ENCODE measurements at places on chromosomes 16 and 17. TPM values are rescaled to one million over a fixed set of nuclear protein-coding genes. Genes with fewer than 3 reads are reported as not detected.

Gene RASL10B
- 1.3 TPM for total RNA-seq

- H3K4me1 ChIP-seq: peaks cover 14% of the 10 kb centered on the region
- no peak for DNase-seq
- H3K4me3 ChIP-seq: no peak overlapping the region
- H3K36me3 ChIP-seq: no peaks in the 10 kb centered on the region
Observed at GRCh38 chr17:83152745-83153611, 73.6 kb downstream of the METRNL start.

DNA sequence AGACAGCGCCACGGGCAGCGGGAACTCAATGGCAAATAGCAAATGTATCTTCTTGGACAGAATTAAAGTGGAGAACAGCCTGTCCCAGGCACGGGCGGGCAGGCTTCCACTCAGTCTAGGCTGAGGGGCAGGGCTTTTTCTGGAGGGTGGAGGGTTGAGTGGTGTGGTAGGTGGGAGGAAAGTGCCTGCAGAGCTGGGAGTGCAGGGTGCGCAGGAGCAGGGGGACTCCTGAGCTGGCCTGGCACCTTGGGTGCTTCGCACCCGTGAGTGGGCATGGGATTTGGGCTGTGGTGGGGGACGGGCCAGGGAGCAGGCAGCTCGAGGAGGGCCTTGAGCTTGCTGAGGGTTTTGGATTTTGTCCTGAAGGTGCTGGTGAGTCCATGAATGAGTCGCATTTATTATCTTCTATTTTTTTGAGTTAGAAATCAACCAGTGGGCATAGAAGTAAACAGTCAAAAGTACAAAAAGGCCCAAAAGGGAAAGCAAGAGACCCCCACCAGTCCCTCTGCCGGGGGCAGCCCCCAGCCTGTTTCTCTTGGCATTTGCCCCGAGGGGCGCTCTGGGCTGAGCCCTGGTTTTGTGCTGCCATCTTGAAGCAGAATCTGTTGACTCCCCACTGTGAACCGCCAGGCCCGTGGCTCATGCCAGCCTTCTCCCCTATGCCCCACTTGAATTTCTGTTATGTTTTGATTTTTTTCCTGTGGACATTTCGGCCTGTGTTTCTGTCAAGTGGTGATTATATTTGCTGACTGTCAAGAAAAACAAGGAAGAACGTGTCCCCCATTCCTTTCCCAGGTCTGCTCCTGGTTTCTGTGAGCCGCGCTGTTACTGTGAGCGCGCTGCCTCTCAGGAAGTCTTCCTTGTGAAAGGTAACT lies 8.2 kb downstream of the ADORA2B start:
- H3K4me3 ChIP-seq: no peak overlapping the region
- peaks cover 61% of the 10 kb centered on the region for H3K27me3 ChIP-seq
- no peaks in the 10 kb centered on the region for H3K36me3 ChIP-seq
- peaks cover 22% of the 10 kb centered on the region for H3K4me1 ChIP-seq

DNA sequence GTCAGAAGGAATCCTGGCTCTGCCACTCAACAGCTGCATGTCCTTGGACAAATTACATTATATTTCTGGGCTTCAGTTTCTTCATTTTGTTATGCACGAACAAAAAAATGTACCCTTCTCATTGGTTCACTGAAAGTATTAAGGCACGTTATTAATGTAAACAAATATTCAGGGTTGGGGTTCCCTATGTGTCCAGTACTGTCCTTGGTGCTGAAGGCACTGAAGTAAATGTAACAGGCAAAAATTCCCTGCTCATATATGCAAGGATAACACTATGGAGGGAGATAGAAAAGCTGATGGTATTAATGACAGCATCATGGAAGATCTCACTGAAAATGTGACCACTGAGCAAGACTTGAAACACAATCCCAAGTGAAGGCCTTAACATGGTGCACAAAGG lies 386.6 kb downstream of the XYLT1 start:
- H3K4me3 ChIP-seq: no peak overlapping the region
- no peaks in the 10 kb centered on the region for H3K4me1 ChIP-seq
- DNase-seq: no peak
- H3K27me3 ChIP-seq: no peaks in the 10 kb centered on the region
- H3K36me3 ChIP-seq: no peaks in the 10 kb centered on the region
- H3K27ac ChIP-seq: no peak overlapping the region

- peak; percentile 37 for DNase-seq
- H3K4me1 ChIP-seq: peaks cover 37% of the 10 kb centered on the region
- peak overlapping the region; percentile 96 for H3K27ac ChIP-seq
- H3K4me3 ChIP-seq: peak overlapping the region; percentile 85
- no peaks in the 10 kb centered on the region for H3K27me3 ChIP-seq
Observed at GRCh38 chr16:30335598-30336474, 19.3 kb downstream of the CD2BP2 start.

- H3K4me3 ChIP-seq: no peak overlapping the region
- H3K27ac ChIP-seq: no peak overlapping the region
- H3K36me3 ChIP-seq: peaks cover 4% of the 10 kb centered on the region
- DNase-seq: no peak
- no peaks in the 10 kb centered on the region for H3K4me1 ChIP-seq
Observed at GRCh38 chr16:86464044-86464443, 46.3 kb upstream of the FOXF1 start.

DNA sequence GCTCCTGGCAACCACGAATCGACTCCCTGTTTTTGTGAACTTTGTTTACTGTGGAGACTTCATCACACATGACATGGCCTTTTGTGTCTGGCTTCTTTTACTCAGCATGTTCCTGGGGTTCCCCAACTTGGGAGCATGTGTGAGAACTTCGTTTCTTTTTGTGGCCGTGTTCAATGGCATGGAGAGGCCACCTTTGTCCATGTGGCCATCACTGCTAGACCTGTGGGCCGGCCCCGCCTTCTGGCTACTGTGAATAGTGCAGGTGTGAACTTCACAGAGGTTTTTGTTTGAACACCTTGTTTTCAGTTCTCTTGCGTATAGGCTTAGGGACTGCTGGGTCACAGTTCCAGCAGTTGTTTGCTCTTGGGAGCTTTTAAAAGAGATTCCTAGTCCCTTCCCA lies 5.7 kb upstream of the SLC38A8 start:
- H3K4me3 ChIP-seq: no peak overlapping the region
- H3K27ac ChIP-seq: no peak overlapping the region
- no peak for DNase-seq
- no peaks in the 10 kb centered on the region for H3K4me1 ChIP-seq

Gene C16orf86
- 4.9 TPM for total RNA-seq

- DNase-seq: no peak
- H3K4me1 ChIP-seq: no peaks in the 10 kb centered on the region
- H3K36me3 ChIP-seq: no peaks in the 10 kb centered on the region
- no peak overlapping the region for H3K27ac ChIP-seq
- H3K27me3 ChIP-seq: peaks cover 5% of the 10 kb centered on the region
Observed at GRCh38 chr16:55379371-55379770, 55.4 kb downstream of the IRX6 start.

DNA sequence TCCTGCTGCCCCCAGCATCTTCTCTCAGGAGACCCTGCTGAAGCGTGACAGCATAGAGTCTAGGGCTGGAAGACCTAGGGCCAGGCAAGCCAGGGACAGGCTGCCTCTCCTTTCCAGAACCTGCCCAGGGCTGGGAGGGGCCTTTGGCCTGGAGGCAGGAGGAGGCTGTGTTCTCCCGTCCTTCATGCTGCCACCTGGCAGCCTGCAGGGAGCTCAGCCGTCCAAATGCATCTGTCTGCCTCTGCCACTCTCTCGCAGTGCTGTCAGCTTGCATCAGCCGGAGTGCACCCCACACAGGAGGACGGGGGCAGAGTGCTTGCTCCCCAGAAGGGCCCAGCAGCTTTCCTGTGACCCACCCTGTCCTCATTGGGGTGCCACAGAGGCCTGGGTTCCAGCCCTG lies 31.3 kb downstream of the ARHGAP23 start:
- no peaks in the 10 kb centered on the region for H3K4me1 ChIP-seq
- no peak overlapping the region for H3K4me3 ChIP-seq
- H3K27me3 ChIP-seq: peaks cover 25% of the 10 kb centered on the region
- H3K27ac ChIP-seq: no peak overlapping the region
- no peaks in the 10 kb centered on the region for H3K36me3 ChIP-seq
- no peak for DNase-seq

Gene CDH5
- not detected for total RNA-seq

Gene KCTD19
- 7.9 TPM for total RNA-seq

DNA sequence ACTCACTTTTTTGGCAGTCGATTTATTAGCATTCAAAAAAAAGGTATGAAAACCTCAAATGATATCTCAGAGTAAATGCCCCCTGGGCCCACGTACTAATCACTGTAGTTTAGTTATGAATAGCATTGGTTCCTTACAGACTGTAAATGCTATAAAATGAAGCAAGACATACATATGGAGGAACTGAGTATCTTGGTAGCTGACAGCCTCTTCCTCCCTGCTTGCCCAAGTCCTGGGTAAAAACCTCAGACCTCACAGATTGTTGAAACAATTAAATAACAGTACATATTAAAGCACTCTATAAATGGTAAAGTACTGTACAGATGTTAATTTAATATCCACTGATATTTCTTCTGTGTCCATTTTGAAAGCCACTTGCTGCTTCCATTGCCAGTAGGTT lies 33.2 kb upstream of the ABCC11 start:
- H3K4me1 ChIP-seq: no peaks in the 10 kb centered on the region
- no peak for DNase-seq
- H3K27ac ChIP-seq: no peak overlapping the region
- H3K27me3 ChIP-seq: no peaks in the 10 kb centered on the region

DNA sequence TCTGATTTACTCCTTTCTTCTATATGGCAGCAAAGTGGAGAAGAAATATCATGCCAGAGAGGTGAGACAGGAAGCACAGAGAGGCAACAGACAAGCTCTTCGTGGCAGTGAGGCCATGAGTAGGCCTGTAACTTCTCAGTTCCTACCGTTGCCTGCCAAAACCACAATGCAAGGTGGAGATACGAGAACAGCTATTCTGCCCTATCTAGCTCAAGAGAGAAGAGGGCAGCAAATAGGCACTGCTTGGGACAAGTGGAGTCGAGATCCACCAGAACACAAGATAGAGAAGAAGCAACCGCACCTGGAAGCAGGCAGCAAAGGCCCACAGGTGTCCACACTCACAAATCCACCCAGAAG lies 24.8 kb downstream of the RANBP10 start:
- DNase-seq: no peak
- no peaks in the 10 kb centered on the region for H3K36me3 ChIP-seq
- H3K27me3 ChIP-seq: no peaks in the 10 kb centered on the region
- H3K27ac ChIP-seq: peak overlapping the region; percentile 89

GRCh38 chr17:76003915-76004314 lies 3.3 kb downstream of the CDK3 start:
- H3K27me3 ChIP-seq: no peaks in the 10 kb centered on the region
- H3K36me3 ChIP-seq: no peaks in the 10 kb centered on the region
- no peaks in the 10 kb centered on the region for H3K4me1 ChIP-seq
- no peak overlapping the region for H3K4me3 ChIP-seq
- H3K27ac ChIP-seq: no peak overlapping the region
- DNase-seq: no peak

DNA sequence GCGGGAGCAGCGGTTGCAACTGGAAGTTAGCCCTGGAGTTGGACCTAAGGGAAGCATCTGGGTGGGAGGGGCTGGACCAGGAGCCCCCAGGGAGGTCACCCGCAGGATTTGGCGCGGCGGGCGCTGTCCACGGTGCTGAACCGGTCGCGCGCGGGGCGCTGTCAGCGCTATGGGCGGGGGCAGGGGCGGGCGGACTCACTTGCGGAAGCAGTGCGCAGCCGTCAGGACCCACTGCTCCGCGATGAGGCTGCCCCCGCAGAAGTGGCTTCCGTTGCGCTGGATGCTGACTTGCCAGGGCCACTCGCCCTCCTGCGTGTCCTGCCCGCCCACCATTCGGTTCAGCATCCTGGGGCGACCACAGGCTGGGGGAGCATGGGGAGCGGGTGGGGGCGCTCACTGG lies 4.5 kb downstream of the PRSS27 start:
- H3K4me3 ChIP-seq: peak overlapping the region; percentile 71
- peak; percentile 87 for DNase-seq
- no peaks in the 10 kb centered on the region for H3K27me3 ChIP-seq
- peaks cover 15% of the 10 kb centered on the region for H3K4me1 ChIP-seq
- no peak overlapping the region for H3K27ac ChIP-seq

DNA sequence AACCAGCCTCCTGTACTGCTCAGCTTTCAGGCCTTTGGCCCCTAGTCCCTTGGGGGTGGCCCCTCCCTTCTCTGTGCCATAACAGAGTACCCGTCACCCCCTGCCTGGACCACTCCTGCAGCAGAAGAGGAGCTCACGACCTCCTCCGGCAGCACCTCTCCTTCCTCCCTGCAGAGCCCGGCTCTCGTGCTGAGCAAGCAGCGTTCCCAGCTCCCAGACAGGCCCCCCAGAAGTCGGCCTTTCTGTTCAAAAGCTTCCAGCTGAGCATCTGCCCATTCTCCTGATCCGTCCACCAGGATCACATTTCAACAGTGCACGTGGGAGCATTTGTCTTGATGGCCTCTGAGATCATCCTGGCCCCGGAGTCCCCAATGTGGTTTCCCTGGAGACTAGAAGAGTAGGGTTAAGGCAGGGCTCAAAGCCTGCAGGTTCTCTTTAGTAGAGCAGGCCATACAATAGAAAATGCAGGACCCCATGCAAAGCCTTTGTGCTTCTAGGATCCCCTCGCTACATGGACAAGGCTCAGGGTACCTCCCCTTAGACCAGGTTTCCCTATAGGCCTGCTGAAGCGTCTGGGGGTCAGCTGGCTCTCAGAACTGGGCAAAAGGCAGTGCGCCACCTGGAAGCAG lies 35.6 kb downstream of the NLRC3 start:
- no peak overlapping the region for H3K4me3 ChIP-seq
- H3K4me1 ChIP-seq: no peaks in the 10 kb centered on the region
- no peak for DNase-seq

DNA sequence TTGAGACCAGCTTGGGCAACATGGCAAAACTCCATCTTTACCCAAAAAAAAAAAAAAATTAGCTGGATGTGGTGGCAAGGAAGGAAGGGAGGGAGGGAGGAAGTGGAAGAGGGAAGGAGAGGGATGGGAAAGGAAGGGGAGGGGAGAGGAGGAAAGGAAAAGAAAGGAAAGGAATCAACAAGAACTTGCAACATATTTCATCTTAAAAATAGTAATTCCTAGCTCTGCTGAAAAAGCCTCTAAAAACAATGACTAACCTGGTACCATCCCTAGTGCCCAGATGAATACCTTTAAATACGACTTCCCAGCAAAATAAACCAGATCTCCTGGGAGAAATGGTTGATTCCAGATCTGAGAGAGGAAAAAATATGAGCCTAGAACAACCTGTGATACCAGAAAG lies 27.1 kb upstream of the MNT start:
- H3K36me3 ChIP-seq: peaks cover 2% of the 10 kb centered on the region
- H3K4me1 ChIP-seq: no peaks in the 10 kb centered on the region
- no peaks in the 10 kb centered on the region for H3K27me3 ChIP-seq
- no peak overlapping the region for H3K27ac ChIP-seq
- H3K4me3 ChIP-seq: no peak overlapping the region

GRCh38 chr16:53370827-53371226 lies 63.4 kb upstream of the RBL2 start:
- no peak for DNase-seq
- H3K36me3 ChIP-seq: no peaks in the 10 kb centered on the region
- no peak overlapping the region for H3K4me3 ChIP-seq

Gene KPNA2
- total RNA-seq: 201 TPM

Gene C16orf89
- not detected for total RNA-seq

Gene HAGHL
- 11.4 TPM for total RNA-seq

GRCh38 chr17:59425085-59425931 lies 93.9 kb downstream of the YPEL2 start:
- DNase-seq: no peak
- H3K27me3 ChIP-seq: no peaks in the 10 kb centered on the region
- no peak overlapping the region for H3K4me3 ChIP-seq
- no peak overlapping the region for H3K27ac ChIP-seq
- peaks cover 23% of the 10 kb centered on the region for H3K4me1 ChIP-seq
- H3K36me3 ChIP-seq: no peaks in the 10 kb centered on the region
